ENCODE measurements at places on chromosomes 1 and 21. TPM values are rescaled to one million over a fixed set of nuclear protein-coding genes. Genes with fewer than 3 reads are reported as not detected.

GRCh38 chr1:145719230-145720079 lies at the start of gene CD160:
CD160 (plus strand) TSS chr1:145719499; CDS start chr1:145728328, 8,829 bp downstream.
- DNase-seq, result no peak

DNA sequence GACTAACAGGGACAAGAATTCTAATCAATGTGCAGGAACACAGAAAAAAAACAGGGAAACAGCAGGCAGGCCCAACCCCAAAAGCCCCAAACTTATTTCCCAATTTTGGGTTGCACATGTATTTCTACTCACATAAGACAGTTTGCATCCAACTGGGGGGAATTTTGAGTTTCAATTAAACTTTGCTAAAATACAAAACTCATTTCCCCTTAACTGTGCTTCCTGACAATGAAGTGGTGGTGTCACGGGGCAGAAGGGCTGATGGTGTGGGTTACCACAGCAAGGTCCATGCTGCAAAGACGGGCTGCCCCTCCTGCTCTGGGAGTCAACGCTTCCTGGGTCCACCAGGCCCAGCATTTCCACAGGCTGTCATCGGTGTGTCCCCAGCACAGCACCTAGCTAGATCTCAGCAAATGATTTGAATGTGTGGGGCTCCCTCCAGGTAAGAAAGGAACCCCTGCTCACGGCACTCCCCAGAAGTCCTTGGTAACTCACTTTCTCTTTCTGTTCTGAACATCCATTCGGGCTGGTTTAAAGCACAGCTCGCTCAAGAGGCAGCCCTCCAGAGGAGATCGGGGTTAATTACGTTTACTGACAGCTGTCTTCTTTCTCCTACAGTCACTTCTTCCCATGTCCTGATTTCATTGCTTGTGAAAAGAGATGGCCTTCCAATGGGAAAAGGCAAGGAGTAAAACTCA lies 27.4 kb downstream of the HIVEP3 start:
- DNase-seq, result peak; percentile 19

- no peak for DNase-seq
These were observed 817 bp downstream of the EXTL1 start for GRCh38 chr1:26022404-26022779.

SYT11 gene
- polyA plus RNA-seq, result 53.7 TPM

RBM11 gene
- polyA plus RNA-seq, result 0.11 TPM

MYBPH gene
- 5.5 TPM for polyA plus RNA-seq

GRCh38 chr1:165631342-165632151 lies 513 bp downstream of the MGST3 start:
- DNase-seq, result peak; percentile 91

- DNase-seq, result no peak
These were observed 257.4 kb upstream of the CAMK1G start for GRCh38 chr1:209326076-209326475.

DNA sequence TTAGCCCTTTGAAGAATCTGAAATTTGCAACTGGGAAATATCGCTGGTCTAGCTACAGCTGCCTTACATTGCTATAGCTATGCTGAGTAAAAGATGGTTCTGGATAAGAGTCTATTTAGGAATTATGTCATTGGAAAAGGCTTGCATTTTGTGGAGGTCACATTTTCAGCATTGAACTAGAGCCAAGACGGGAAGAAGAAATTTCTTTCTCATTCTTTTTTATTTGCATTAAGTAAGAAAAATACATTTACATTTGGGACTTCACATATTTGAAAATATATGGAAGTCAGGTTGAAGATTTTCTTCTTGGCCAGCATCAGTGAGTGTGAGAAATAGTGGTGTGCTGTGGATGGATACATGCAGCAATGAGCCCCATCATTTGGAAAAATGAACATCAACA lies 291.6 kb downstream of the PTBP2 start:
- no peak for DNase-seq

ATAD3C gene
- polyA plus RNA-seq, result not detected

DNA sequence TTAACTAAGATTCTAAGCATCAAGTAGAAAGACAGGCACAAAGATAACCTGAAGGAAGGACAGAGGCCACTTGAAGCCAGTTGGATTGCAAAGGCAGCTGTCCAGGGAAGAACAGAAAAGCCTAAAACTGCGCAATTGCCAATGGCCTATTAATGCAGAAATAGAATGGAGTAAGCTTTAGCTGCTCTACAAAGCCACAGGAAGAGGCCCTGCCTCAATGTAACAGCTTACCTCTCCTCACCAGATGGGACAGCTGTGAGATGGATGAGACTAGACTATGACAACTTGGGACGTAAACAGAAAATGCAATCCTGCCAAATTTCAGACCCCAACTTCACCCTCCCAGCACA lies 176.5 kb downstream of the EIF4G3 start:
- no peak for DNase-seq

- DNase-seq, result peak; percentile 42
These were observed 60.9 kb upstream of the RGS2 start for GRCh38 chr1:192747943-192748342.

DNA sequence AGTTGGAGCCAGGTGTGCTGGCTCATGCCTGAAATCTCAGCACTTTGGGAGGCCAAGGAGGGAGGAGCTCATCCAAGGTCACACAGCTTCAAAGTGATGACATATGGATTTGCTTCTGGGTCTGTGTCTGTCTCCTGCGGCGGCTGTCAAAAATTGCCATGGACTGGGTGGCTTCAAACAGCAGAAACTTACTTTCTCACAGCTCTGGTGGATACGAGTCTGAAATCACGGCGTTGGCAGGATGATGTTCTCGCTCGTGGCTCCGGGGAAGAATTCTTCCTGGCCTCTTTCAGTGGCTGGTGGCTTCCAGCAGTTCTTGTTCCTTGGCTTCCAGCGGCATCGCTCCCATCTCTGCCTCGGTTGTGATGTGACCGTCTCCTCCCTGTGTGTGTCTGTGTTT lies 314.8 kb upstream of the C1orf174 start:
- no peak for DNase-seq

DNA sequence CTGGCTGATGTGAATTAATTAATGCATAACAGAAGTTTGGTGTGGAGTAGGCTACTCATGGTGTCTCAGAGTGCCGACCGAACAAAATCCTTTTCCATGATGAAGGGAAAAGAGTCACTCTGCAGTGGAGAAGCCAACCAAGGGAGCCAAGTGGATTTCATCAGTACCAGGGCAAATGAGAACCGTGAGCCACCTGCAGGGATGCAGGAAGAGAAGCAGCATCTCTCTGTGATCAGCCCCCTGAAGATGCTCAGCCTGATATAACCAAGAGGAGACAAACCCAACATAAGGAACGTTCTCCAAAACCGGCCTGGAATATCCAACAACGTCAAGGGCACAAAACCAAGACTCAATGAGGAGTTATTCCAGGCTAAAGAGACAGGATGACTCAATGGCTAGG lies 13.4 kb upstream of the LAPTM5 start:
- no peak for DNase-seq

GRCh38 chr1:228684607-228685006 lies 50.7 kb upstream of the RHOU start:
- DNase-seq, result peak; percentile 17

- DNase-seq, result peak; percentile 79
These were observed 65.6 kb upstream of the PLA2G4A start for GRCh38 chr1:186763107-186763506.

DNA sequence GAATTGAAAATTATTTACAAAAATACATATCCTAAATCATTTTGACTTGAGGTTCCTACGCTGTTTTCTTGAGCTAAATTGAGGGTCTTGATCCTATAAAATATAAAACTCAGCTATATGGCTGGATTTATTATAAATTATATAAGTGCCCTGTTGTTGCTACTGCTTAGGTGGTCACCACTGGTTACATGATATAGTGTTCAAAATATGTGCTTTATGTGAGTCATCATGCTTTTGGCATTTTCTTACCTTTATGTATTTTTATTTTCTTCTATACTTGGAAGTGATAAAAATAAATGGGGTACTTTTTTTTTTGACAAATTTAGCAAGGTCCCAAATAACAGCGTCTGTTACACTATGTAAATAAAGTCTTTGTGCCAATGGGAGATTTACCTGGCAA lies 31.1 kb upstream of the PTPRC start:
- peak; percentile 30 for DNase-seq

DNA sequence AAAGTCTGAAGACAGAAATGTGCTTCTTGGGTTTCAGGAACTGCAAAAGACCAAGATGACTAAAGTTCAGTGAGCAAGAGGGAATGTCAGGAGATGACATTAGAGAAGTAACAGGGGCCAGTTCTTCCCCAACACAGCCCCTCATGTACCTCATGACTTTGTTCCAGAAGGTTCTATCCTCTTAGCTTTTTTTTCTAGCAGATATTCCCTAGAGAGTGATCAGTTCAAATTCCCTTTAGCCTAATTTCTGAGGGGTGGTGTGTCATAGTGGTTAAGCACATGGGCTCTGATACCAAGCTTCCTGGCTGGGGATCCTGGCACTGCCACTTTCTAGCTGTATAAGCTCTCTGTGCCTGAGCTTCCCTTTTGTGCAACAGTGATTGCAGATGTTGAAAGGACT lies 108.0 kb downstream of the LBR start:
- DNase-seq, result no peak

DNA sequence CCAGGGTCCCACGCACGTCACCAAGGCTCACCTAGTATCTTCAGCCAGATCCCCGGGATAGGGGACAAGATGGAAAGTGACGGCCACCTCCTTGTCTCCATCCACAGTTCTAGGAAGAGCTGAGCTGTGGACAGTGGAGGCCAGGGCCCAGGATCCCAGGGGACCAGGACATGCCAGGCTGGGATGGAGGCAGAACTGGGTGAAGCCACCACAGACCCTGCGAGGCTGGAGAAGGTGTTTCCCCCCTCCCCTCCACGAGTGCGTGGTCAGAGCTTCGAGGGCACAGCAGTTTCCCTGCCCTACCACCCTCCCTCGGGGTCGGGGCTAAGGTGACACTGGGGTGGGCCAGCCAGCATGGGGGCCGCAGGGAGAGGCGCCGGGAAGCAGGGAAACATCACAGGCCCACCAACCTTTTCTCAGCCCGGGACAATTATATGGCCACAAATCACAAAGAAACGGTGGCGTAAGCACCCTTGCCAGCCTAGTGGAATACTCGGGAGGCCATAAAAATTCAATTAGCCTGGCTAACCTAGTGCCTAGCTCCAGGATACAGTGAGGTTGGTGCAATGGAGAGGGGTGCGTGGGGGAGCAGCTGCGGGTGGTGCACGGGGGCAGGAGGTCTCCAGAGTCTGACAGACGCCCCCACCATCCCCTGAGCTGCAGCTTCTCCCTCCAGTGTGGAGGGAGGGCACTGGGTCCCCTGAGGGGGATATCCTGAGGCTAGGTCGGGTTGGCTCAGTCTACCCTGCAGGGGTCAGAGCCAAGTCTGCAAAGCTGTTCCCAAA lies 13.4 kb downstream of the DRAXIN start:
- no peak for DNase-seq
